CD4-positive, alpha-beta T cell treated with Interleukin-17A for 4 hours (primary cell): ENCODE measurements at places on chromosomes 7 and 10.

- DNase-seq = no peak
These were observed 41.6 kb downstream of the NET1 start for GRCh38 chr10:5453749-5454489.

DNA sequence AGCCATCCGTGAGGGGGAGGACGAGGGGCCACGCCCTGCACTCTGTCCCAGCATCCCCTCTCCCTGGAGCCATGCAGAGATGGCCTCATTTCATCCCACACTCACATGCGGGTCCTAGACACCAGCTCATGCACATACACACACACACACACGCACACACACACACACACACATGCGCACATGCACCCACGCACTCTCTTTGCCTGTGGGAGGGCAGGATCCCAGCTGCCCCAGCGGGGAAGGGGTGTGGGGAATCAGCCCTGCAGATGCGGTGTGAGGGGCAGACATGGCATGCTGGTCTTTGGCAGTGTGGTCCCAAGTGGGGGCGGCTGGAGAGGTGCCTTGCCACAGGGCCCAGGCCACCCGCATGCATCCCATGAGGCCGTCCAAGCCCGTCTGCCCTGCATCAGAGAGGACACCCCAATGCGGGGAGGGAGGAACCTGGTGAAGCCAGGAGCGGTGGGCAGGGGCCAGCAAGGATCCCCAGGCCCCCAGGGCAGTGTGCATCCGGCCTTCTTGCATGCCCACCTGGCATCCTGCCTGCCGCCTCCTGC, 68.1 kb downstream of the LHPP start:
- DNase-seq = no peak

DNA sequence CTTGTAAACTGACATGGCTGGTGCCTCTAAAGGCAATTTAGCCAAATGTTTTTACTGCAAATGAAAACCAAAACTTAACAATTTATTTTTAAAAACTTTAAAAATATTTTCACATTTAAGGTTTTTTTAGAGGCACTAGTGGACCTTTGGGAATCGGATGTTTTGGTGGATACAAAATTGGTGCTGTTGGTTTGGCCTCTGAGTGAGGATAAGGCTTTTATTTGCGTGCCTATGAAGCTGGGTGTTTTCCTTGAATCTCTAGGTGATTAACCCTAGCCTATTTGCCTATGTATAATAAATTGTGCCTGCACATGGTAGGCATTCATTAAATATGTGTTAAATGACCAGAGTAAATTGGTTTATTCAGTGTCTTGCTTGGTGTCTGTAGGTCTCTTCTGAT, 2.9 kb upstream of the SGCE start:
- no peak for DNase-seq

DNA sequence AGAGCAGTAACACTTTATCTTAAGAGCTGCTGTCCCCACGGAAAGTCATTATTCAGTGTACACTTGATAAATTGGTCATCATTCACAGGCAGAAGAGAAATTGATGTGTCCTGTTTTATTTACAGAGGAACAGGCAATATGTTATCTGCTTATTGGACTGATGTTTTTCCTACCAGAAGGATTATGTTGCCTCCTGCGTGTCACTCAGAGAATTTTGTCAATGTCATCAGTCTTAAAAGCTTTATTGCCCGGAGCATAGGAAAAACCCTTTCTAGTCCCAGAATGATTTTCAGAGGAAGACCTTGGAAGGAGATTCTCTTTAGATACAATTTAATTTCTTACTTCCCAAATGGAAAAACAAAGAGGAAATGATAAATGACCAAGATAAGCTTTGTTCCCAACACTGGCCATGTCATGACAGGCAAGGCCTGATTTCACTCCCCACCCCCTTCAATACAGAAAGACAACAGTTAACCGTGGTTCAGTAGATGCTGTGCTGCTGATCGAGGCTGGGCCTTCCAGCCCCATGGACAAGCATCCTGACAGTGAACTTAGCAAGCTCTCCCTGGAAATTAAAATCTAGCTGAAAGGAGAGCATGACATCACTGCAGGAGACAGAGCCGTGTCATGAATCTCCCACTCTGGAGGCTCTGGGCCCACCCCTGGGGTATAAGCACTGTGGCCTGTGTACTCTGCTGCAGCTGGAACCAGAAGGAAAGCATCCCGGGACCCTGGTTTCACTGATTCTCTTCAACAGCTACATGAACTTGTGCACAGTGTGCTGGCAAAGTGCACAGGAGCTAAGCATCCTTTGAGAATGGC, 118.8 kb upstream of the LYZL2 start:
- no peak for DNase-seq

- DNase-seq = no peak
These were observed 58.5 kb downstream of the OGDH start for GRCh38 chr7:44664780-44665461.

DNA sequence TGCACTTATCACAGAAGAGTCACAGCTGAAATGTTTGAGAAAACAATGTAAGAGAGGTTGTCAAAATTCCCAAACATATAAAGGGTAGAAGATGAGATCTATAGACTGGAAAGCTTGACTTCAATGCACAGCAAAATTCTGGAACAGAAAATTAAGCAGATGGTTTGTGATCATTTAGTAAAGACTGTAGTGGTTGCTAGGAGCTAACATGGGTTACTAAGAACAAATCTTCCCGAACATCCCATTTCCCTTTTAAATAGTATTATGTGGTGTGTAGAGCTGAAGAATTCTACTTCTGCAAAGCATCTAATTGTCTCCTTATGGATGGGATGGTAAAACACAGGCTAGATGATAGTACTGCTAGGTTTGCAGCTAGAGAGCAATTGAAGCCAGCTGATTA, 312.3 kb downstream of the CAMK1D start:
- DNase-seq = no peak

DNA sequence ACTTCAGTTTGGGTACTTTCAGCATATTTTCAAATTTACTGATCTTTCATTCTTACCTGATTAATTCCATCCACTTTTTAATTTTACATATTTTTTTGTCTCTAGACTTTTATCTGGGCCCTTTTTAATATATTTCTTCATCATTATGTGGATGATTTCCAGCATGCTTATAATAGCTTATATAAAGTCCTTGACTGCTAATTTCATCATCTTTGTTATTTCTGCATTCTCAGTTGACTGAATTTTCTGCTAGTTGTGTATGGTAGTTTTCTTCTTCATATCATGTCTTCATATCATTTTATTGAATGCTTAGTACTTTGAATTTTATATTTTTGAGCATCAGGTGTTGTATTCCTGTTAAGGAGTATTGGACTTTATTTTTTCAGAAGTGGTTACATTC, 39.6 kb downstream of the STAM start:
- DNase-seq = no peak

GRCh38 chr7:42993038-42993437, 60.9 kb downstream of the MRPL32 start:
- no peak for DNase-seq

DNA sequence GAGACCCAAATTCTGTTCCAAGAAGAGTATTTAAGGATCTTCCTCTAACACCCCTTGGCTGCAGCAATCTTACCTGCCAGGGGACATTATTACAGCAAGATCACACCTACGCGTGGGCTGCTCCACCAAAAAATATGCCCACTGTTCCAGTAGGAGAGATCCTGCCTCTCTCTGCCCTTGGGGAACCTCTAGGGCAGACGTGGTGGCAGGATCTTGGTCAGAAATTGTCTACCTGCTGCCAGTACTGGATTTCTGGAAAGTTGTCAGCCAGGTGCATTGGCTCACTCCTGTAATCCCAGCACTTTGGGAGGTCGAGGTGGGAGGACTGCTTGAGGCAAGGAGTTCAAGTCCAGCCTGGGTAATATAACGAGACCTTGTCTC, 259.0 kb downstream of the CALN1 start:
- no peak for DNase-seq
